Stimulated activated CD4-positive, alpha-beta T cell treated with anti-CD3 and anti-CD28 coated beads, Interleukin-1b, Interleukin-23, amount 100 ng/mL, for 1 hour (primary cell): ENCODE measurements at places on chromosomes 6 and 20.

- DNase-seq = no peak
Measured at GRCh38 chr20:4099905-4100675, 84.7 kb upstream of the RNF24 start.

GRCh38 chr6:142746524-142746923 is 198.5 kb downstream of the HIVEP2 start:
- DNase-seq = no peak

- no peak for DNase-seq
Measured at GRCh38 chr6:28585335-28585734, 59.7 kb downstream of the GPX5 start.

DNA sequence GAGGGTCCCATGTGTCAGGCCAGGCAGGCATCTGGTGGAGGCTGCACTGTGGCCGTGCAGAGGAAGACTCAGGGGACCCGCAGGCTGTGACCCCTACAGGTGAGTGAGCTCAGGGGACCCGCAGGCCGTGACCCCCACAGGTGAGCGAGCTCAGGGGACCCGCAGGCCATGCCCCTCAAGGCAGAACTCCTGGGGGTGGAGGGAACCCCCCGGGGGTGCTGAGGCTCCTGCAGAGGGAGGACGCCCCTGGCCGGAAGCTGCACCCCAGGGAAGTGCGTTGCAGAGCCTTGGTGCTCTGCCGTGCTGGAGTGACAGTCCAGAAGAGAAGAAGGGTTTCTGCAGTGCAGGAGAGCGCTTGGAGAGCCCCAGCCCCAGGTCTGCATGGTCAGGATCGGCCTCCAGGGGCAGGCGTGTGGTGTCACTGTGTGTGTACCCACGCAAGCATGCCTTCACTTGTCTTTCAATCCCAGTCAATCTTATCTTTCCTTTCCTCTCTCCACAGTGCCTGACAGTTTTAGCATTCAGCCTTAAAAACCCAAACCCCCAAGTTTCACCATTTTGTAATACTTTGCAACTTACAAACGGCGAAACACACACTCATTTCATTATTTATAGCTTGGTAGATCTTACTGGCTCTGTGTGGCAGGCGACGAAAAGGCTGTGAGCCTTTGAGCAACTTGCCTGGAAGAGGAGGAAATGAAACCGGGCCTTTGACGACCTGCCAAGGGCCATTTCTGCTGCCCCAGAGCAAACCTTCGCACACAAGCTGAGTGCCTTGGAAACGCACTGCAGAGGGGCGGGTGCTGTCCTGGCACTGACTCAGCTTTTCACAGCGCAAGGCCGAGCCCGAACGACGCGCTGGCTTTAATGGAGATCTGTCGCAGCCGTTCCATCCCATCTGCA is 101.4 kb upstream of the AGPAT4 start:
- DNase-seq = no peak

- no peak for DNase-seq
Measured at GRCh38 chr6:13624871-13625288, 9.7 kb downstream of the NOL7 start.

DNA sequence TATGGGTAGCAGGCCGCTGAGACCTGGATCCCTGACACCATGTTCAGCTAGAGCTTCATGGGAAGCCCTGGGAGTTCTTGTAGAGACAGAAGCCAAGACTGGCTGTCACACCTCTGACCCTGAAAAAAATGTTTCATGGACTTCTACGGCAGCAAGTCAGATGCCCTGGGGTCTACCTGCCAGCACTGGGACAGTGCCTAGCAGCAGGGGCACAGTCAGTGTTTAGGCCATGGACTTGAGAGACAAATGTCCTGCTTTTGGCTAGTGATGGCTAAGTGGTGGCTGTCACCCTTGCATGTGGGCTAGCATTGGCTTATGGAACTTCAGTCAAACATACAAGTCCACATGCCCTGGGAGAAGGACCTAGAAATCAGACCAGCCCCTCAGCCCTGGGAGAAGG is 41.3 kb upstream of the SSTR4 start:
- DNase-seq = no peak
